ENCODE measurements at places on chromosomes 6 and 20.

DNA sequence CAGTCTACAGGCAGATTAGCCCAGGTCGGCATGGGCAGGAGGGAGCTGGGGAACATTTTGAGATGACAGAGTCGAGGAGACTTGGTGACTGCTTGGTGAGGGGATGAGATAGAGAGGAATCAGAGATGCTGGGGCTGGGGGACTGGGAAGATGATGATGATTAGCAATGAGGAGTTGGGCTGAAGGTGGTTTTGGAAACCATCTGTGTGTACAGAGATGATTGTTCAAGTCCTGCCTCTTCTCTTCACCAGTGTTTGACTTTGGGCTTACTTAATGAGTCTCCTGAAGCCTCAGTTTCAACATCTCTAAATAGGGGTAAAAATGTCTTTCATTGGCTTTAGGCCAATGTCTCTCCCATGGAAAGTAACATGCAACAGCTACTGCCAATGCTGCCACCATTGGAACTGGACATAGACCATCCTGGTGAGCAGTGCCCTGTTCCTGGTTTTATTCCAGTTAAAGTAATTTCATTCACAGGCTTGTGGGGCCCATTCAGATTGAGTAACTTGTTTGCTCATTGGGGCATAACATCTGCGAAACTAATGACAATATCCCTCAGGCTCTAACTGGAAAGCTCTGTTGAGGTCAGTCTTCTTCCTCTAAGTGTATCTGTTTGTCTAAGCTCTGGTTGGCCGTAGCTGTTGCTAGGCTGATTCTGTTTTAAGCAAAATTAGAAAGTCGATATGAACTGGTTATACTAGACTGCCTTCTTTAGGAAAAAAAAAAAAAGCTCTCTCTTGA lies 99.1 kb downstream of the ARMC2 start:
- peak; percentile 100 for DNase-seq

DNA sequence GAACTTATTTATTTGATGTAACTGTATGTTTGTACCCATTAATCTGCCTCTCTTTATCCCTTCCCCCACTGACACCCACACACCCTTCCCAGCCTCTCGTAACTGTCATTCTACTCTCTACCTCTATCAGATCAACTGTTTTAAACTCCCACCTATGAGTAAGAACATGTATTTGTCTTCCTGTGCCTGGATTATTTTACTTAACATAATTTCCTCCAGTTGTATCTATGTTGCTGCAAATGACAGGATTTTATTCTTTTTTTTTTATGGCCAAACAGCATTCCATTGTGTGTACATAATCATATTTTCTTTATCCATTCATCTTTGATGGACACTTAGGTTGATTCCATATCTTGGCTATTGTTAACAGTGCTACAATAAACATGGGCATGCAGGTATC lies 49.3 kb downstream of the PHACTR2 start:
- DNase-seq, result peak; percentile 43

DNA sequence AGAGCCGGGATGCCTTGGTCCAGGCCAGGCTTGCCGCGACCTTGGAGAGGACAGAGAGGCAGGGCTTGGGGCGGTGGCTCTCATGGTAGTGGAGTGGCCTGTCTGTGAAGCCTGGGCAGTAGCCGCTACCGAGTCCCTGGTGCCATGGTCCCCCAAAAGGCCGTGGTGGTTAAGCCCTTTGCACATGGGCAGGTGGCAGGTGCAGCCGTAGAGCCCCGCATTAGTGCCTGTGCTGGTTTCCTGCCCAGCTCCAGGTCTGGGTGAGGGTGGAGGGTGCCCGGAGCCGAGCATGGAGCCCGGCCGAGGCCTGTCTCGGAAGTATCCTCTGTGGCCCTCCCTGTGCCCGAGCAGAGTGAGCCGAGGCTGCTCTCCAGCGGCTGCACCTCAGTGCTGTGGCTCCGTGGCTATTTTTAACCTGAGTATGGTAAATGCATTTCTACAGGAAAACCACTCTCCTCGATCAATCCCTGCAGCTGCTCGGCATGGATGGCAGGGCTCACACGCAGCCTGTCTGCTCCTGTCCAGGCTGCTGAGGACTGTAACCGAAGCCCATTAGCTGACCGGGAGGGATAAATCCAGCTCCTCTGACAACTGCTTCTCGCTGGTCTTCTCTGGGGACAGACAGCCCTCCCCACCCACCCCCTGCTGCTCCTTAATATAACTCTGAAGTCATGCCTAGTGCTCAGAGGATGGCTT lies 36.3 kb upstream of the GATA5 start:
- DNase-seq, result no peak

- DNase-seq, result no peak
Measured at GRCh38 chr20:15889514-15890256, 683.6 kb downstream of the KIF16B start.

DNA sequence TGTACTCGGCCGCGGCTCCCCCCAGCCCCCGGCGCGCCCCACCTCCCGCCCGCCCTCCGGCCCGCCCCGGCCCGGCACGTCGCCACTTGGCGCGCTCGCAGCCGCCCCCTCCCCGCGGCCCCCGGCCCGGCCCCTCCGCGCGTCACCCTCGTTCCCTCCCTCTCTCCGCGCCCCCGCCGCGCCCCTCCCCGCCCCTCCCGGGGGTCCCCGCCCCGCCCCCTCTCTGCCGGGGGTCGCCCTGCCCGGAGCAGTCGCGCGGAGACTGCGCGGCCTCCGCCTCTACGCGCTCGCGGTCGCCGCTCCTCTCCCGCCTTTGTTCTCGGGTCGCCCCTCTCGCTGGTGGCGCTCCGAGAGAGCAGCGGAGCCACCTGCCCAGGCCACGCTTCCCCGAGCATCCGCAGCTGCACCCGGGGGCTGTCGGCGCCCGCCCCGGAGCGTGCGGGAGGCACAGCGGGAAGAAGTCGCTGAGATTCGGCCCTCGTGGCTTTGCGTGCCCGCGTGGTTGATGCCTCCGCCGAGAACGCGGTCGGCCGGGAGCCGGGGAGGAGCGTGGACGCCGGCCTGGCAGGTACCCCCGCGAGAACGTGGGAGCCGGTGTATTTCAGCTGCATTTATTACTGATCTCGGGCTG lies at the start of gene PHF10:
PHF10 (minus strand) TSS at position 7 of the 631 bp plus-strand sequence. CDS start 569 bp downstream, outside the sequence.
- DNase-seq, result no peak

DNA sequence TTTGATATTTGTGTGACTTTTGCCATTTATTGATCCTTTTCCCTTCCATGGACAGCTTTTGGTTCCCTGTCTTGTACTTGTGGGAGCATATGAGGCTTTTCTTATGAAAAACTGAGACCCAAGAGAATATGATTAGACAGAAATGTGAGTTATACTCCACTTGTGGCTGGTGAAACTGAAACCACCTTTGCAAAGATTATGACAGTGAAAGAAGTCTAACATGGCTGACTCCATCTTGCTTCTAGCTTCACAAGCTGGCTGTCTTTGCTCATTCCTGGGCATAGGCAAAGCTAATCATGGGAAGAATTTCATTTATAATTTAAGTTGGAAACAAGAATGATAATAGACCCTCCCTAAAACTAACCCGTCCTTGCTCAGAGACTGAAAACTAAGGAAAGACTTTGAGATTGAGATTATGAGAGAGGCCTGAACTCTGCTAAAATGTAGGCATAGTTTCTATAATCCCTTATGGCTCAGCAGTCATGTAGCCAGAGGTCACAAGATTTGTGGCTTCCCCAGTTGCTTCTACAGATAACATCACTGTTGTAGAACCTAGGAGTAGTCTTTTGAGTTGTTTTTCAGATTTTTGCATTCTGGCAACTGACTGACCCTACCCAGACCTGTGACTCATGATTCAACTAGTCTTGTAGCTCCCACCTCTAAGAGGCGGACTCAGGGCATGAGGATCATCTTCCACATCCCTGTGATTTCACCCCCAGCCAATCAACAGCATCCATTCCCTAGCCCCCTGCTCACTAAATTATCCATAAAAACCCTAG lies 50.9 kb upstream of the CD2AP start:
- peak; percentile 33 for DNase-seq

- no peak for DNase-seq
Measured at GRCh38 chr20:51084593-51085377, 61.9 kb upstream of the KCNG1 start.

DNA sequence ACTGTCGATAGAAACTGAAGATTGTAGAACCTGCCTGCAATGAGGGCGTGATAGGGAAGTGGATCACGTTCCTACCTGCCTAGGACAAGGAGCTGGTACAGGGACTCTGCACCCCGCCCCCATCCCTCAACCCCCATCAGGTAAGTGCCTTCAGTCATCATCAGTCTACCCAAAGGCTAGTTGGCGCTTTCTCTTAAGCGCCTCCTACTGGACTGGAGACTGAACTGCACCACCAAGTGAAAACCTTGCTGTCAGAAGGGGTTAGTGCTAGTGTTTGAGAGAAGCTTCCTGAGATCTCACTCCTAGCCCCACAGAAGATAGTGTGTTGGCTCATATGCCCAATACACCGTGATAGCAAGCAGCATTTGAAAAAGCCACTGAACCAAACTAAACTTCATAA lies 706.5 kb upstream of the MAN1A1 start:
- DNase-seq, result no peak

DNA sequence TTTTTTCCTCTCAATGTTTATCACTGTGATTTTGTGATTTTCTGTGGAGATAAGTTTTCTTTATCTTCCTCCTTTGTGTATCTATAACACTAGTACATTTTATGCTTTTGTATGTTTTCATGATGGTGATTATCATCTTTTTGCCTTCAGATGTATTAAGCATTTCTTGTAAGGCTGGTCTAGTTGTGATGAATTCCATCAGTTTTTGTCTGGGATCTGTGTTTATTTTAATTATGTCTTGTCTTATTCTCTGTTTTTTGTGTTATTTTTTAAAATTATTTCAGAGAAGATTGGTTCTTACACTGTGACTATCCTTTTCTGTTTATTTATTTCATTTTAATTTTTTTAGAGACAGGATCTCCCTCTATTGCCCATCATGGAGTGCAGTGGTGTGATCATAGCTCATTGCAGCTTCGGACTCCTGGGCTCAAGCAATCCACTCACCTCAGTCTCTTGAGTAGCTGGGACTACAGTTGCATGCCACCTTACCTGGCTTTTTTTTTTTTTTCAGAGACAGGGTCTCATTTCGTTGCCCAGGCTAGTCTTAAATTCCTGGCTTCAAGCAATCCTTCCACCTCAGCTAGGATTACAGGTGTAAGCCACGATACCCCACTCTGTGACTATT lies 187.4 kb downstream of the SLC16A10 start:
- DNase-seq, result no peak

GRCh38 chr20:57390604-57391438 lies at the start of gene RBM38:
RBM38 (plus strand) TSS chr20:57391396; CDS start chr20:57391582, 186 bp downstream.
- DNase-seq, result peak; percentile 49
